ENCODE measurements at places on chromosomes 16 and 17. TPM values are rescaled to one million over a fixed set of nuclear protein-coding genes. Genes with fewer than 3 reads are reported as not detected.

DNA sequence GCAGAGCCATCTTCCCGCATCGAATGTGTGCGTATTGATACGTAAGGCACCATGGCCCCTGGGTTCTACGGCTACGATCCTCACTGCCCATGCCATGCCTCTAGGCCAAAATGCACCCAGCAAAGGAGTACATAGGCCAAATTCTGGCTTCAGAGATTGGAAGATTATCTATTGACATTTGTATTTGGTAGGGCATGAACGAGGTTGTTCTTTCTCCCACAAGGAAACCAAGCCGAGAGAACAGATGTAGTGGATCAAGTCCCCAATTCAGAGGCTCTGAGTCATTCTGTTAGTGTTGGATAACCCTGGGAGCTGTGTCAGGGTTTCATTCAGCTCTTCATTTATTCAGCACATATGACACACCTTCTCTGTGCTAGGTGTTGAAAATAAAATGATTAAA is 36.5 kb downstream of the HOXB1 start:
- H3K36me3 ChIP-seq: no peaks in the 10 kb centered on the region
- no peak overlapping the region for H3K27ac ChIP-seq
- H3K27me3 ChIP-seq: peaks cover 35% of the 10 kb centered on the region
- H3K4me3 ChIP-seq: no peak overlapping the region
- no peaks in the 10 kb centered on the region for H3K4me1 ChIP-seq

GRCh38 chr17:4249452-4250029 is 14.2 kb downstream of the ANKFY1 start:
- peaks cover 2% of the 10 kb centered on the region for H3K36me3 ChIP-seq
- H3K27ac ChIP-seq: no peak overlapping the region
- H3K4me1 ChIP-seq: peaks cover 23% of the 10 kb centered on the region

- H3K4me1 ChIP-seq: peaks cover 70% of the 10 kb centered on the region
- peak overlapping the region; percentile 29 for H3K27ac ChIP-seq
- no peak overlapping the region for H3K4me3 ChIP-seq
- peaks cover 2% of the 10 kb centered on the region for H3K36me3 ChIP-seq
- DNase-seq: no peak
- H3K27me3 ChIP-seq: no peaks in the 10 kb centered on the region
Measured at GRCh38 chr16:89484923-89485679, 5.3 kb downstream of the ANKRD11 start.

DNA sequence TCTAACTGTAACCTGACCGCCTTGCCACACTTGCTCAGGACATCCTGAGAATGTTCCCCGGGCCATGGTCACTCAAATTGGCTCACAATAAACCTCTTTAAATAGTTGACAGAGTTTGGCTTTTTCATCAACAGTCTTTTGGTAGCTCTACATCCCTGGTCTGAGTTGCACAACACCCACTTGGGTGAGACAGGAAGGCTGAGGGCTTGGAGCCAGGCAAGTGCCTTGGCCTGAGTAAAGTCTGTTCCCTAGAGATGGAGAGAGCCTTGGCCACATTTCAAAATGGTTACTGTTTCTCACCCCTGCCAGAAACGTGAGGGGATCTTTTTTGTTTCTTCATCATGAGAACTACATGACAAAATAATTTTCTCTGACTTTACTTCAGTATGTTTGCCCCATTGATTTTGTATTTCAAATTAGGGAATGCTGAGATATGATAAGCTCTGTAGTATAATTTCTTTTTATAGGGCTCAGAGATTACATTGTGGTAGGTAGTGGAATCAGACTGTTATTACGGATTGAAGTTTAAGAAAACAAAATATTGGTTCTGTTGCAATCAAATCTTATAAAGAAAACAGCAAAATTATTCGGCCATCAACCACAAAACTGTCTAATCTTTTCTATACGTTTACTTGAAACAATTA is 53.9 kb upstream of the NETO2 start:
- H3K4me1 ChIP-seq: no peaks in the 10 kb centered on the region
- no peaks in the 10 kb centered on the region for H3K27me3 ChIP-seq
- H3K27ac ChIP-seq: no peak overlapping the region
- no peak for DNase-seq

The CALB2 gene
- not detected for total RNA-seq
